Activated T-cell treated with anti-CD3 and anti-CD28 coated beads, Interleukin-2, amount 50 U/mL, for 72 hours (primary cell): ENCODE measurements at places on chromosomes 5 and 9. TPM values are rescaled to one million over a fixed set of nuclear protein-coding genes. Genes with fewer than 3 reads are reported as not detected.

Gene PCDHB12
- not detected for total RNA-seq

Gene PCDHGC5
- total RNA-seq, result not detected

Gene GMCL2
- total RNA-seq, result not detected

GRCh38 chr5:159849437-159850083, 66.7 kb upstream of the ADRA1B start:
- peaks cover 6% of the 10 kb centered on the region for H3K27me3 ChIP-seq
- H3K4me3 ChIP-seq, result no peak overlapping the region
- DNase-seq, result no peak
- no peaks in the 10 kb centered on the region for H3K36me3 ChIP-seq
- no peak overlapping the region for H3K27ac ChIP-seq
- H3K4me1 ChIP-seq, result no peaks in the 10 kb centered on the region

DNA sequence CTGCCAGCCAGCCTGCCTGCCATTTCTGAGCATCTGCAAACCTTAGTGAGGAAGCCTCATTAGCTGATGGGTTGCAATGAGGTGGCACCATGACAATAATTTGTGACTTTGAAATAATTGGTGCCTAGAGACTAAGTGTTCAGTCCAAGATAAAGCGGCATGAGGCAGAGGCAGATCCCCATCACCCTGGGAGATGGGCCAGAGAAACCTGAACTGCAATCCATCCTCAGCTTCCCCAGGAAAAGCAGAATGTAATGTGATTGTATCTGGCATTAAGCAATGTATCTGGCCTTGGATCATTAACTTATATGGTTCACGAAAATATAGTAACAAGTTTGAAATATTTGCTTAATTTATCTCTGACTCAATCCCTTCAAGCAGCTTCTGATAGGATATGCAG, 101.0 kb downstream of the SPOCK1 start:
- H3K36me3 ChIP-seq, result no peaks in the 10 kb centered on the region
- peaks cover 5% of the 10 kb centered on the region for H3K27me3 ChIP-seq
- no peak for DNase-seq
- H3K27ac ChIP-seq, result no peak overlapping the region

DNA sequence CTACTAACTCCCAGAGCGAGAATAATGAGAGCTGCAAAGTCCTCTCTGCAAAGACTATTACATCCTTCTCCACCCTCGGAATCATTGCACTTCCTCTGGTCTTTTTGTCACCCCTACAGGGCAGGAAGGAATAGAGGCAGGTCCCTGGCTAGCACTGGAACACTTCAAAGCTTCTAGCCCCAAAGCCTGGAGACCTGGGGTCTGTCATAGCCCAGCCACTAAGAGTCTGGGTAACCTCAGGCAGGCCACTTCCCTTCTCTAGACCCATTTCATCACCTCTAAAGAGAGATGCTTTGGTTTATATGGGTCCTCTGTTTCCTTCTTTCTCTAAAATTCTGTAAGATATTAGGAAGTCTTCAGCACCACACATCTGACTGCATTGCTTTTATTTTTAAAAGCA, 6.7 kb downstream of the ADRB2 start:
- DNase-seq, result no peak
- H3K27me3 ChIP-seq, result peaks cover 38% of the 10 kb centered on the region

DNA sequence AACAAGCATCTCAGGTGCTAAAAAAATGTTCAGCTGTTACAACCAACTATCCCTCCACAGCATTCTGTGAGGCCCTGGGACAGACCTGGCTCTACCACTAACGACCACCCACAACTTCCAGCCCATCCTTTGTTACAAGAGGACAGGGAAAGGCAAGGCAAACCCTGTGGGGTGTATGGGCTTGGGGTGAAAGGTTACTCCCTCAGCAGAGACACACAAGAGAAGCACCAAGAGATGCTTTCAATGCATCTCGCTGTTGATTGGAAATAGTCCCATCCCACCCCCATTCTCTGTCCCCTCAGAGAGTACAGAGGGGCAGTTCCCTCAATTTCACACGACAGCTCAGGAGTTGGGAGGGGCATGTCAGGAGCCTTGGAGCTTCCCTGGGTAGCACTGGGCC, 234.1 kb downstream of the CAAP1 start:
- no peak for DNase-seq
- H3K36me3 ChIP-seq, result no peaks in the 10 kb centered on the region
- H3K4me1 ChIP-seq, result no peaks in the 10 kb centered on the region
- H3K4me3 ChIP-seq, result no peak overlapping the region
- no peak overlapping the region for H3K27ac ChIP-seq

Gene PCDHB8
- total RNA-seq, result not detected

- no peak for DNase-seq
- peaks cover 3% of the 10 kb centered on the region for H3K36me3 ChIP-seq
- no peaks in the 10 kb centered on the region for H3K27me3 ChIP-seq
- peaks cover 21% of the 10 kb centered on the region for H3K4me1 ChIP-seq
These were observed 83.3 kb upstream of the NEK6 start for GRCh38 chr9:124174433-124174832.

- no peak for DNase-seq
- no peaks in the 10 kb centered on the region for H3K36me3 ChIP-seq
- no peak overlapping the region for H3K27ac ChIP-seq
- no peak overlapping the region for H3K4me3 ChIP-seq
These were observed 28.5 kb upstream of the UNC5A start for GRCh38 chr5:176781638-176782570.

GRCh38 chr9:10597801-10598200, 15.0 kb downstream of the PTPRD start:
- H3K4me3 ChIP-seq, result no peak overlapping the region
- no peak overlapping the region for H3K27ac ChIP-seq
- H3K4me1 ChIP-seq, result no peaks in the 10 kb centered on the region
- no peaks in the 10 kb centered on the region for H3K36me3 ChIP-seq

DNA sequence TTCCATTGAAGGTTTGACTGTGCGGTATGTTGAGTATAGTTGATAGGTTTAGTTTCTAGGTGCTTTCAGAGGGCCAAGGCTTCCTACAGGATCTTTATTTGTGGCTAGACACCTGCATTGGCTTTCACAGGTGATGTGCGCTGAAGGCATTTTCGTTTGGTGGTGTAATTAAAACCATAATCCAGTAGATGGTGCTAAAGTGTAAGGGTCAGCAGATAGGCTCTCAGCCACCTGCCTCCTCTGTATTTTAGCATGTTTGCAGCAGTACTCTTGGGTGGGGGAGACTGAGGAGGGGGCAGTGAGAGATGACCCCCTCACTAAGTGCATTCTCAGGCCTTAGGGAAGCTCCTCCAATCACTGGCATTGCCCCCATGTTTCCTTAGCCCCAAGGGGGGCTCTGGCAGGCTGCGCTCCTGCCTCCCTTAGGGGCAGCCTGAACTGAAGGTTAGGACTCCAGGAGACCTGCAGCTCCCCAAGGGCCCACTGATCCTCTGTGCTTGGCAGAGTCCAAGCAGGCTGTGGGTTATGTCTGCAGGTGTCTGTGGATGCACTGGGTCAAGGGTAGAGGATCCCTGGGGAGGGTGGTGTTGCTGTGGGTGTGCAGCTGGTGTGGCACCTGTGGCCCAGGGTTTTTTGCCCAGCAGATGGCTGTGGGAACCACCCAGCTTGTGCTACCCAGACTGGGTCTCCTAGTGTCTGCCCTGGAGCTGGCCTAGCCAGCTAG, 23.4 kb downstream of the CDK20 start:
- peaks cover 4% of the 10 kb centered on the region for H3K36me3 ChIP-seq
- H3K27ac ChIP-seq, result no peak overlapping the region
- peaks cover 33% of the 10 kb centered on the region for H3K27me3 ChIP-seq
- H3K4me1 ChIP-seq, result no peaks in the 10 kb centered on the region
- no peak overlapping the region for H3K4me3 ChIP-seq
- no peak for DNase-seq

- no peaks in the 10 kb centered on the region for H3K36me3 ChIP-seq
- H3K4me3 ChIP-seq, result no peak overlapping the region
- no peak for DNase-seq
- H3K27me3 ChIP-seq, result no peaks in the 10 kb centered on the region
These were observed 140.0 kb upstream of the RAPGEF1 start for GRCh38 chr9:131879911-131880290.

GRCh38 chr5:5275211-5275610, 135.1 kb downstream of the ADAMTS16 start:
- no peaks in the 10 kb centered on the region for H3K4me1 ChIP-seq
- H3K4me3 ChIP-seq, result no peak overlapping the region
- H3K36me3 ChIP-seq, result no peaks in the 10 kb centered on the region
- H3K27ac ChIP-seq, result no peak overlapping the region
- no peaks in the 10 kb centered on the region for H3K27me3 ChIP-seq
- no peak for DNase-seq

GRCh38 chr5:59789894-59790293, 103.6 kb downstream of the PDE4D start:
- H3K4me1 ChIP-seq, result peaks cover 51% of the 10 kb centered on the region
- DNase-seq, result no peak

DNA sequence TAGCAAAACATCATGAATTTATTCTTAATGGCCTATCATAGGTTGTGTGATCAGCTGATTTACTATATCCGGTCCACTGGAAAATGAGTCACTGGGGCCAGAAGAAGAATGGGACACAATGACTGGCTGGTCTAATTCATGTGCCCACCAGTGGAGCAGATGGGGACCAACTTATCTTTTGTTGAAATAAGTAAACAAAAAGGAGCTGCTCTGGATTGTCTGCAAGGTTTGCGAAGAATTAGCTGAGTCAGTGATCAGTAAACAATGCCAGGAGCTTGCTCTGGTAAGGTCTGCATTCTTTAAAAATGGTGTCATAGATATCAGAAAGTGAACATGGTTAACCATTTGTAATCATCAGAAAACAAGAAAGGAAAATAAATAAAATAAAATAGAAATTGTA, 128.0 kb downstream of the RASEF start:
- no peaks in the 10 kb centered on the region for H3K27me3 ChIP-seq
- no peak overlapping the region for H3K27ac ChIP-seq
- H3K4me3 ChIP-seq, result no peak overlapping the region
- H3K4me1 ChIP-seq, result no peaks in the 10 kb centered on the region
- DNase-seq, result no peak

Gene TAF11L9
- total RNA-seq, result not detected

DNA sequence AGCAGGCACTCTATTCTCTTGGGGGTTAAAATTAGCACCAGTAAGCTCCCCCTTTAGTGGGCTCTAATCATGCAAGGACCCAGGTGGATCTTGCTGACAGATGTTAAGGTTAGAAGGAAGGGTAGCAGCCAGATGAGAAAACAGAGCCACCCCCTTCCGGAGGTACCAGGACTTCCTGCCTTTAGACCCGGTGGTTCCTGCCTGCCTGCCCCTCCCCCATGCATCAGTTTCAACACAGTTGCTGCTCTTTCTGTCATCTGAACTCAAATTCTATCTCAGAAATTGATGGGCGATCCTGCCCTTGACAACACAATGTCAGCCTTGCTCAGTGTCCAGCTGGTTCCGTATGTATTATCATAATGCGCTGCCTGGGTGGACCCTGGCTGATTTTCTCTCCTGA, 287.3 kb downstream of the EBF1 start:
- H3K27ac ChIP-seq, result peak overlapping the region; percentile 64
- H3K36me3 ChIP-seq, result peaks cover 2% of the 10 kb centered on the region
- H3K27me3 ChIP-seq, result no peaks in the 10 kb centered on the region
- peak; percentile 65 for DNase-seq
- H3K4me3 ChIP-seq, result peak overlapping the region; percentile 38

- no peak overlapping the region for H3K27ac ChIP-seq
- H3K36me3 ChIP-seq, result no peaks in the 10 kb centered on the region
- no peak for DNase-seq
- no peaks in the 10 kb centered on the region for H3K27me3 ChIP-seq
- H3K4me1 ChIP-seq, result no peaks in the 10 kb centered on the region
These were observed 247.7 kb downstream of the PJA2 start for GRCh38 chr5:109161914-109162683.

DNA sequence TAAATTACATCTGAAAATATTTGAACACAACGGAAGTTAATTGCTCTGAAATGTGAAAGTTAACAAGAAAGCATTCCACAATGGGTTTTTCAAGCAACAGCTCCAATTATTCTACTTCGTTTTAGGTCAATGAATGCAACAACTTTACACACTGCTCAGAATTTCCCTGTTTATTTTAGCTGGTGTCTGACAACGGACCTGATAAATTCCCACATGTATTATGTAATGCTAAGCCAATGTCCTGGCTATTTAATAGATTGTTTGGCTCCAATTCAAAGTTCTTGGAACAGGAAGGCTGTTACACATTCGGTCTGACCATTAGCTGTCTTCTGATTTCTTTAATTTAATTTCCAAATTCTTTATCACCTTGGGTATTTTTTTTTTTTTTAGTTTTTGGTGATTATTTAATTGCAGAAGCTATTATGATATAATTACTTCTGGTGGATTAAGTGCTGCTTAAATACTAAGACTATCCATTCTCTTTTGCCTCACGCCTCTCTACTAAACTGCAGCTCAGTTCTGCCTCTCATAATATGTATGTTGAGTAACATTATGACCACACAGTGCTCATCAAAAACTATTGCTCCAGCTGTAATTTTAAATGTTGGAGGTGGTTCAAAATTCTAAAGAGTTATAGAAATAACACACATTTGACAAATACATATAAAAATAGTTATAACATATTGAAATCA, 57.9 kb downstream of the MEF2C start:
- H3K27me3 ChIP-seq, result peaks cover 38% of the 10 kb centered on the region
- peaks cover 45% of the 10 kb centered on the region for H3K4me1 ChIP-seq
- no peak for DNase-seq
- H3K36me3 ChIP-seq, result no peaks in the 10 kb centered on the region
- H3K4me3 ChIP-seq, result no peak overlapping the region
- H3K27ac ChIP-seq, result no peak overlapping the region

- no peak overlapping the region for H3K4me3 ChIP-seq
- no peak overlapping the region for H3K27ac ChIP-seq
- no peaks in the 10 kb centered on the region for H3K27me3 ChIP-seq
- H3K4me1 ChIP-seq, result no peaks in the 10 kb centered on the region
- no peaks in the 10 kb centered on the region for H3K36me3 ChIP-seq
- DNase-seq, result no peak
These were observed 648.5 kb upstream of the WWC1 start for GRCh38 chr5:167642779-167643517.

GRCh38 chr5:170480260-170480659, 23.6 kb upstream of the KCNIP1 start:
- no peak overlapping the region for H3K4me3 ChIP-seq
- H3K27me3 ChIP-seq, result peaks cover 38% of the 10 kb centered on the region
- H3K36me3 ChIP-seq, result no peaks in the 10 kb centered on the region
- H3K4me1 ChIP-seq, result no peaks in the 10 kb centered on the region
- no peak for DNase-seq
- H3K27ac ChIP-seq, result no peak overlapping the region

DNA sequence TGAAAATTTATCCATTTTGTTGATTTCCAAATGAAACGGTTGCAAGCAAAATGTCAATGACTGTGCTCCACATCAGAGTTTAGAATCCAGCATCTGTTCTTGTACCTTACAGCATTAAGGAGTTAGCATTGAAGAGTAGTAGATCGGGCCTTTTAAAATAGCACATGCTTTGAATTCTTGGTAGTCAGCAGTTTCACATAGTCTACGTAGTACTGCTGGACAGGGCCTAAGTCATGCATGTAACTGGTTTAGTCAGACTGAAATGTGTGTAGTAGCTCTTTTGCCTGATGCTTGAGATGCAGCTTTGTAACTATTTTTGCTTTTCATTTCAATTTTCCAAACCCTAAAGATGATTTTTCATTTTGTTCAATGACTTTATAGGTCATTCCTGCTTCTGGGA, 19.8 kb downstream of the LECT2 start:
- H3K27me3 ChIP-seq, result peaks cover 38% of the 10 kb centered on the region
- H3K4me3 ChIP-seq, result no peak overlapping the region
- no peak for DNase-seq
- H3K36me3 ChIP-seq, result no peaks in the 10 kb centered on the region
- no peaks in the 10 kb centered on the region for H3K4me1 ChIP-seq

GRCh38 chr5:143634689-143635088, 177.3 kb upstream of the HMHB1 start:
- DNase-seq, result no peak
- no peak overlapping the region for H3K27ac ChIP-seq
- H3K27me3 ChIP-seq, result no peaks in the 10 kb centered on the region
- peaks cover 4% of the 10 kb centered on the region for H3K4me1 ChIP-seq
